ENCODE measurements at places on chromosomes 12 and 14.

DNA sequence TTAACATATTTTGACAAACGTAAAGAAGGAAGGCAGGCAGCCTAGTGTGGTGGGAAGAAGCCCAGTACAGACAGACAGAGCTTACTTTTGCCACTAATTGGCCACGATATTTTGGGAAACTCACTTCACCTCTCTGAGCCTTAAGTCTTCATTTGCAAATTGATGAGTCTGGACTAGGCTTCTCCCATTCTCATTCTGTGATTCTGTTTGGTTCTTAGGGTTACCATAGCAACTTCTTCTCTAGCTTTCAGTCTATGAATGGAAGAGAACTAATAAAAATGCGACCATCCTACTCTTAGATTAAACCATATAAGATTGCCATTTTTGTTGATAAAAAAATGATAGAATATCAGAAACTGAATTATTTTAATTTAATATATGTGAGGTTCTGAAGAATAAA lies 210.5 kb downstream of the SNAPC1 start:
- DNase-seq: no peak

- DNase-seq: no peak
Measured at GRCh38 chr12:24851341-24851740, 97.6 kb downstream of the BCAT1 start.

DNA sequence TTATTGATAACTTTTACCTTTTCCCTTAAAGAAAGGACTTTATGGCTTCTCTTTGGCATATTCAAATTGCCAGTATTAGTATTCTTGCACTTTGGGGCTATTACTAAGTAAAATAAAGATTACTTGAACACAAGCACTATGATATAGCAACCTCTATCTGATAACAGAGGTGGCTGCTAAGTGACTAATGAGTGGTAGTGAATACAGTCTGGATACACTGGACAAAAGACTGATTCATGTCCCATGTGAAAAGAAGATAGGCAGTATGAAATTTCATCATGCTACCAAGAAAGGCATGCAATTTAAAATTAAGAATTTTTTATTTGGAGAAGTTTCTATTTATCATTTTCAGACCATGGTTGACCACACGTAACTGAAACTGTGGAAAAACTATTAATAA lies 399.9 kb downstream of the FSCB start:
- DNase-seq: no peak

DNA sequence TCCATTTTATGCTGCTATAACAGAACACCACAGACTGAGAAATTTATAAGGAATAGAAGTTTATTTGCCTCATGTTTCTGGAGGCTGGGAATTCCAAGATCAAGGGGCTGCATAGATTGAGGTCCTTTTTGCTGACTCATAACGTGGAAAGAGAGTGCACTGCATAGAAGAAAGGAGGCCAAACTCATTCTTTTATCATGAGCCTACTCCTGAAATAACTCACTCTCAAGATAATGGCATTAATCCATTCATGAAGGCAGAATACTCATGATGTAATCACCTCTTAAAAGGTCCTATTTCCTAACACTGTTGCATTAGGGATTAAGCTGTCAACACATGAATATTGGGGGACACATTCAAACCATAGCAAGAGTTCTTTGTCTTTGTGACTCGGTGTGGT lies 60.0 kb upstream of the FBXO33 start:
- peak; percentile 6 for DNase-seq

GRCh38 chr14:49908433-49908782 lies 15.5 kb downstream of the ARF6 start:
- no peak for DNase-seq

- peak; percentile 47 for DNase-seq
Measured at GRCh38 chr14:61380984-61381383, 59.6 kb downstream of the PRKCH start.

GRCh38 chr14:60273956-60274355 lies 24.9 kb downstream of the PPM1A start:
- no peak for DNase-seq

GRCh38 chr14:60904381-60904780 lies 76.5 kb downstream of the TRMT5 start:
- peak; percentile 18 for DNase-seq

DNA sequence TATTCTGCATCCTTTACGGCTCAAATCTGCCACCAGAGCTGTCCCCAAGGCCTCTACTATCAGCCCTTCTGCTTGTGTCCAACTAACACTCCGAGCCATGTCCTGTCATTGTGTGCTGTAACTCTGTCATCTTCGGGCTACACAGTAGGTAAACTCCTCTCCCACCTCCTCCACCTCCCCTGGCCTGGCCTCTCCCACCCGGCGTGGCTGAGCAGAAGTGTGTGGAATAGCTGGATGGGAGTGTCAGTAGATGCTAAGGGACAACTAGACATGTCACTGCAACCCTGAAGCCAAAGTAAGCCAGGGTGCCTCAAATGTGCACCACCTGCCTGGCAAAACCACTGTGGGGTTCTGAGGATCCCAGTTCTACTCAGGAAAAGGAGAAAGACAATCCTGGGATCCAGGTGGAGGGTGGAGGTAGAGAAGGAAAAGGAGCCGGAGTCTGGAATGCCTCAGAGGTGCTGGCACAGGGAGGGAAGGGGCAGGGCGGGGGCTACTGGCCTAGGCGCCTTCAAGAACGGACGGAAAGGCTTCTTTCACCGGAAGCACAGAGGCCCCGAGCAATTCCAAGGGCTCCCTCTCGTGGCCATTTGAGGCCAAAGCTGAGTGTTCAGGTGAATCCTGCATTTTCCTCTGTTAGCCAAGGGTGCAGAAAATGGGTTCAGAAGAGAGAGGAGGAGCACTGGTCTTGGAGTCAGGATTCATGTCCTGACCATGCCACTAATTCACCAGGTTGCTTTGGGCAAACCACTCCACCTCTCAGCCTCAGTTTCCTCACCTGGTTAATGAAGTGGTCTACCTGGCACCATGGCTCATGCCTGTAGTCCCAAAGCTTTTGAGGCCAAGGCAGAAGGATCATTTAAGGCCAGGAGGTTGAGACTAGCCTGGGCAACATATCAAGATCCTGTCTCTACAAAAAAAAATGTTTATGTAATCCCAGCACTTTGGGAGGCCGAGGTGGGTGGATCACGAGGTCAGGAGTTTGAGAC lies 20.5 kb upstream of the FAM181A start:
- DNase-seq: peak; percentile 86

- DNase-seq: peak; percentile 72
Measured at GRCh38 chr12:123063535-123063934, 83.1 kb downstream of the ARL6IP4 start.

- DNase-seq: peak; percentile 51
Measured at GRCh38 chr12:116299064-116299463, 21.6 kb upstream of the MED13L start.

DNA sequence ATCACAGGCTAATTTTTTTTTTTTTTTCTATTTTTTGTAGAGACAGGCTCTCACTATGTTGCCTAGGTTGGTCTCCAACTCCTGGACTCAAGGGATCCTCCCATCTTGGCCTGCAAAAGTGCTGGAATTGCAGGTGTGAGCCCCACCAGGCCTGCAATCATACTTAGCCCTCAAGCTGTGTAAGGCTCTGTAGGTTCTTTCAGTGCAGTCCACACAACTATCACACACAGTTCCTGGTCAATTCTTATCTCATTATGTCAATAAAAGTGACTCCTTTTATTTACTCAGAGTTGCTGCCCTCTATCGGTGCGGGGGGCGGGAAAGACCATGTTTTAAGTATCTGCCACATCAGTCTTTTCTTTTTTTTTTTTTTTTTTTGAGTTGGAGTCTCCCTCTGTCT lies 29.0 kb downstream of the SLC2A3 start:
- DNase-seq: peak; percentile 10

DNA sequence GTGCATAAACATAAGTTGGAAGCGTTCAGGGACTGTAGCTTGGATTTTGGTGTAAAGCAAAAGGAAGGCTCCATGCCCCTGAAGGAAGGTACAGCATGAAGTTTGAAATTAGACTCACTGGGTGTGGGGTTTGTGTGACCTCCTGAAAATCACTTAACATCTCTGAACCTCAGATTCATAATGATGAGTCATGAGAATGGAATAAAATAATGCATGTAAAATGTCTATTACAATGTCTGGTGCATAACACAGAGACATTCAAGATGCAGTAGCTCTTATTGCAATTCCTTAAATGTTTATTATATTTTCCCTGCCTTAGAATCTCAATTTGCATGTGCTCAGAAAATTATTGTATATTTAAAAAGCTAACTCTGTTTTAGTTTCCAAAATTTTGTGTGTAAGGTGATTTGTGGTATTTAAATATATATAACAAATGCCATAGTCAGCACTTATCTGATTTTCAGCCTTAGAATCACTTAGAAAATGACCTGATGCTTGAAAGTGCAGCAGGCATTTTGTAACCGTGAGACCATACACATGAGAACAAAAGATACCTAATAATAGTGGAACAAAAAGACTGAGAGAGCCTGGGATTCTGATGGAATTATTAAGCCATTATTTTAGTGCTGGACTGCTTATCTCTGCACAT lies 66.3 kb downstream of the E2F7 start:
- no peak for DNase-seq

DNA sequence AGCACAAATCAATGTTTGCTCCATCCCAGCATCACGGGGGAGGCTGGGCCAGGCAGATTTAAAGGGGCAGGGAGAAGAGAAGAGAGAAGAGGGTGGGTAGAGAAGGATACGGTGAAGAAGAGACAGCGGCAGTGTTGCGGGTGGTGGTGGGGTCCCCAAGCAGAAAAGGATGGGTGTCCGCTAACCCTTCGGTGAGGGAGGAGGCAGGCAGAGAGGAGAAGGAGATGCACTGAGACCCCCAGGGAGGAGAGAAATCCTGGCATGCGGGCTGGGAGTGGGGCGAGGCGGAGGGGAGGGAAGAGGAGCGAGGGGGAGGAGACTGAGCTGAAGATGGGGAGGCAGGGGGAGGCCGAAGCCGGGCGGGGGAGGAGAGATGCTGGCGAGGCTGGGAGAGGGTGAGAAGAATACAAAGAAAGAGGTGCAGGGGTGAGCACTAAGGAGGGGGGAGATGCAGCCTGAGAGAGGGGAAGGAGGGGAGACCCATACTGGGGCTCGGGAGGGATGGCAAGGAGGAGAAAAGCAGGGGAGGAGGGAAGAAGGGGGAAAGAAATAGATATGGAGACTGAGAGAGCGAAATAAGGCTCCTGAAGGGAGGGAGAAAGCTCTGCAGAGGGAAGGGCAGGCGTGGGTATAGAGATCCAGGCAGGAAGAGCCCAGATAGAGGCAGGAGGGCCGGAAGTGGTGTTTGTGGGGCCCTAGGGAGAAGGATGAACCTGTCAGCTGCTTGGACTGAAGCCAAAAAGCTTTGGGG lies at the start of gene JPH4:
Gene JPH4, minus strand, starts transcription at position 231 of the 751 bp plus-strand sequence. CDS start 1,337 bp downstream, outside the sequence.
- peak; percentile 86 for DNase-seq

All from NCI-H69 (cell line).